ENCODE measurements at places on chromosomes 11 and 22.

DNA sequence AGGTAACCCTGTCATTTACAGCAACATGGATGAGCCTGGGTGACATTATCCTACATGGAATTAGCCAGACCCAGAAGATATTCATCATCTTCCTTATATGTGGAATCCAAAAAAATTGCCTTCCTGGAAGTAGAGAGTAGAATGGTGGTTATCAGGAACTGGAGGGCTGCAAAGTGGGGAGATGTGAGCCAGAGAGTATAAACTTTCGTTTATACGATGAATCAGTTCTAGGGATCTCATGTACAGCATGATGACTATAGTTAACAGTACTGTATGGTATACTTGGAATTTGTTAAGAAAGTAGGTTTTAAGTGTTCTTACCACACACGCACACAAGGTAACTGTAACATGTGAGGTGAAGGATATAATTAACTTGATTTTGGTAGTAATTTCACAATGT is 79.1 kb downstream of the TBC1D22A start:
- DNase-seq: no peak

DNA sequence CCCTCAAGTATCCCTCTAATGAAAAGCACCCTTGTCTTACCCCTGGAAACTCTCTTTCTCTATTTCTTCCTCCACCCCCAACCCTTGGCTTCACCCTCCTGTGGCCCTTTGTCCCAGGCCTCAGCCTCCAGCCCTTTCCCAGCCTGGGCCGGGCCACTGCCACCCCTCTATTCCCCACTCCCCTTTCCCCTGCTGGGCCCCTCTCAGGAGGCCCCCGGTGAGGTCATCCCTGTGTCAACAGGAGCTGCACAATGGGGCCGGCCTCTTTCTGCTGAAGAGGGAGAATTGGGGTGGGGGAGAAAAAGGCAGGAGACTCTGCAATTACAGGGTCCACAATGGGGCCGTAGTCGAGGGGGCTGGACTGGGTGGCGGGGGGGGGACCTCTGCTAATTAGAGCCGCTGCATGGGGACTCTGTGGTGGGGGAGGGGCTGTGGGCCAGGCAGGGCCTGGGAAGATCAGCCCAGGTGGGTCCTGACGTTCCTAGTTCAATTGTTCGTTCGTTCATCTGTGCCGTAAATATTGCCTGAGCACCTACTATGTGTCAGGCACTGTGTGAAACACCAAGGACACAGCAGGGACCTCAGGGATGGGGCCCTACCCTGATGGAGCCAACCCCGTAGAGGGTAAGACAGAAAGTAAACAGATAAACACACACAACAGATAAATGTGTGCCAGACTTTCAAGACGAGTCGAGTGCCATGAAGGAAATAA is 18.5 kb upstream of the MPPED1 start:
- no peak for DNase-seq

GRCh38 chr22:42720263-42721044 is at the start of gene A4GALT:
A4GALT (minus strand) TSS chr22:42720870; CDS start chr22:42693951, 26,919 bp downstream.
- no peak for DNase-seq

GRCh38 chr22:40391417-40391816 is 21.0 kb downstream of the SGSM3 start:
- DNase-seq: no peak

DNA sequence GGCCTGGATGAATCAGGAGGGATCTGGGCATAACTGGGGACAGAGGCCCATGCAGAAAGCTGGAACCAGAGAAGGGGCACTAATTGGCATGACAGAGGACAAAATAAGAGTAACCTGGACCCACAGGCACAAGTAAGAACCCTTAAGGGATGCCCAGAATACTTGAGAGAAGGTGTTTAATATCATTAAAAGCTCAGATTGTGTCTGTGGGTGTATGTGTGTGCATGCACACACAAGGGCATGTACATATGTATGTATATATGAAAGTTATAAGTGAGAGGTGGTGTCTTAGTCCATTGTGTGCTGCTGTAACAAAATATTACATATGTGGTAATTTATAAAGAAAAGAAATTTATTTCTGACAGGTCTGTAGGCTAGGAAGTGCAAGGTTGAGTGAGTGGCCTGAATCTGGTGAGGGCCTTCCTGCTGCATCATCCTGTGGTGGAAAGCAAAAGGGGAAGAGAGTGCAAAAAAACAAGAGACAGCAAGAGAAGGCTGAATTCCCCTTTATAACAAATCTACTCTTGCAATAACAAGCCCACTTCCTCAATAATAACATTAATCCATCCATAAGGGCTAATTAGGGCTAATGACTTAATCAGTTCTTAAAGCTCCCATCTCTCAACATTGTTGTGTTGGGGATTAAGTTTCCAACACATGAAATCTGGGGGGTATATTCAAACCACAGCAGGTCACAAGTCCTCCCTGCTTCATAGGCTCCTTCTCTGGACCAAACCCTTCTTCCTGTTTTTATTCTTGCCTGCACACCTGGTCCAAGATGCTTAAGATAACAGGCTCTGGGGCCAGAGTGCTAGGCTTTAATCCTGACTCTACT is 68.3 kb upstream of the POU2AF2 start:
- no peak for DNase-seq

GRCh38 chr11:17531636-17532113 is 12.5 kb downstream of the USH1C start:
- DNase-seq: no peak

- no peak for DNase-seq
These were observed 198.2 kb downstream of the IGLL1 start for GRCh38 chr22:23381661-23382427.

- DNase-seq: no peak
These were observed 46.4 kb downstream of the PAX6 start for GRCh38 chr11:31764766-31765165.

DNA sequence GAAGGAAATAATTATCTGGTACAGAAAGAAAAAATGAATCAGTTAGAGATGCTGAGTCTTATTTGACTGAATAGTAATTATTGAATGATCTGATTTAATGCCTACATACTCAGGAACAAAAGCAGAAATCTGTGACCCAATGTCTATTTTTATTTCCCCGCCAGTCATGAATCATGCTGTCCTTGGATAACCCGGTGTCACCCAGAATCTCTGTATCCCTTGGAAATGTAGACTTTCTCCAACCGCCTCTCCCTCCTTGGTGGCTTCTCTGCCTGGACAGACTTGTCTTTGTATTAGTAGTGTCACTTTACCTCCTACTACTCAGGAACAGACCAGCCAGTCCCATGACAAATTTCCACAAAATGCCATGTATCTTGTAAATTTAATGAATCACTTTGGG is 173.3 kb upstream of the PDGFD start:
- DNase-seq: no peak

- no peak for DNase-seq
These were observed 50.1 kb downstream of the RELT start for GRCh38 chr11:73426219-73426850.

- no peak for DNase-seq
These were observed 20.8 kb upstream of the ARRB1 start for GRCh38 chr11:75371949-75372876.

- DNase-seq: no peak
These were observed 9.0 kb downstream of the RBX1 start for GRCh38 chr22:40960145-40960544.

GRCh38 chr22:38067028-38067415 is 9.8 kb downstream of the PICK1 start:
- DNase-seq: no peak

- no peak for DNase-seq
These were observed 25.5 kb downstream of the KCNJ5 start for GRCh38 chr11:128916681-128917080.
